Epithelial cell of prostate (primary cell): ENCODE measurements at places on chromosomes 2 and 18.

GRCh38 chr2:7020059-7020458, 102.8 kb downstream of the RNF144A start:
- DNase-seq = no peak

- DNase-seq = no peak
Observed at GRCh38 chr2:32264422-32265105, at the start of gene NLRC4. NLRC4 (minus strand) TSS chr2:32264886; CDS start chr2:32256775, 8,111 bp downstream.

DNA sequence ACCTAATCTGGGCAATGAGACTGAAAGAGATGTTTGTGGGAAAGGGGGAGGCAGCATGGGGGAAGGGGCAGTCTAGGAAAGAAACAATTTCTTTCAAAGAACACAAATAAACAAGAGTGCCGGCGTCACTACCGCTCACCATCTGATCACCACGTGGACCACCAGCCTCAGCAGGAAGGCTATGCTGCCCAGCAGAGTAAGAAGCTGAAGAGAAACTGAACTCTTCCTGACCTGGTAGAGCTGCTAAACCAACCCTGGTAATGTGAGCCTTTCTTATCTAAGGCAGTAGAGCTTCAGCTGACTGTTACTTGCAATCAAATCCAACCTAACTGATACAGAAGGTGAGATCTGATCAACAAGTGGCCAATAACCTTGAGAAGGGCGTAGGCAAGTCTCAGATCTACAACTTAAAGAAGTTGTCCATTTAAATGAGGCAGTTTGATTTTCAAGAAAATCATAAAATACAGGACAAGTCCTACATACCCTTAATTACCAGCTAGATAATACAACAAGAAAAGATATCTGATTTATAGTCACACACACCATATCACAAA, 44.2 kb upstream of the SPTBN1 start:
- DNase-seq = no peak

- no peak for DNase-seq
Observed at GRCh38 chr2:228541789-228542188, 360.3 kb upstream of the SPHKAP start.

DNA sequence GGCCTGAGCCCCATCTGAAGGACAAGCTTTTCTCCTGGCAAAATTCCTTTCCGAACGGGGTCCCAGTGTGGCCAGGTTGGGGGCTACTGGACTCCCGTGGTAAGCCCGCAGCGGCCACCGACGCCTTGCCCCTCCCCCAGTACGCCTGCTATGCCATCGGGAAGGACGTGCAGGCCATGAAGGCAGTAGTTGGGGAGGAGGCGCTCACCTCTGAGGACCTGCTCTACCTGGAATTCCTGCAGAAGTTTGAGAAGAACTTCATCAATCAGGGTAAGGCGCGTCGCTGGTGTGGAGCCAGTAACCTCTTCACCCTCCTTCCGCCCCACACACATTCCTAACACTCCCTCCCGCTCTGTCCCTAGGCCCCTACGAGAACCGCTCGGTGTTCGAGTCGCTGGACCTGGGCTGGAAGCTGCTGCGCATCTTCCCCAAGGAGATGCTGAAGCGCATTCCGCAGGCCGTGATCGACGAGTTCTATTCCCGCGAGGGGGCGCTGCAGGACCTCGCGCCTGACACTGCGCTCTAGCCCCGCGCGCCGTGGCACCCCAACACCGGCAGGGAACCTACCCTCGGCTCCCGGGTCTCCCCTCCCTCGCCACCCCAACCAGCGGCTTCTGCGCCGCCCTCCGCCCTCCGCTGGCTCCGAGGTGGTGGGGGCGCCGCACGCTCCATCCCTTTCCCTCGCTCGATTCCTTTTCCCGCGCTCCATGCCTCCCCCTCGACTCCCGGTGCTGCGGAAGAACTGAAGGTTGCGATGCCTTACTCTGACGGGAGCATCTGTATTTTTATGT, 13.6 kb upstream of the ANKRD53 start:
- no peak for DNase-seq

GRCh38 chr18:59143441-59143840, 3.8 kb downstream of the SEC11C start:
- no peak for DNase-seq

- no peak for DNase-seq
Observed at GRCh38 chr2:120476141-120476540, 130.2 kb downstream of the INHBB start.

DNA sequence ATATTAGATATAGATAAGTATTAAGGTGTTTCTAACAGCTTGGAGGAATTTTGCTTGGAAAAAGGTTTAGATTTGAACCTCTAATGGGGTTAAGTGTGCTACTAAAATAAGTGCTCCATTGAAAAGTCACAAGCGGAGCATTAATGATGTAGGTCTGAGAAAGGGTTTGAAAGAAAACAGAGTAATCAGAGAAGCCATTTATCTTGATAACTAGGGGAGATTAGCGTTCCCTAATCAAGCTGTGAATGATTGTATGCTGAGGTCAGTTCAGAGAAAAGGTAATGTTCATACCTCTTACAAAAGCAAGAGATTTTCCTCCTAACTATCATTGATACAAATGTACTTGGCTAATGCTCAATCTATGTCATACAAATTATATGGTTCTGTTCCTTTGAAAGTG, 1.5 kb downstream of the ARHGAP25 start:
- DNase-seq = no peak

DNA sequence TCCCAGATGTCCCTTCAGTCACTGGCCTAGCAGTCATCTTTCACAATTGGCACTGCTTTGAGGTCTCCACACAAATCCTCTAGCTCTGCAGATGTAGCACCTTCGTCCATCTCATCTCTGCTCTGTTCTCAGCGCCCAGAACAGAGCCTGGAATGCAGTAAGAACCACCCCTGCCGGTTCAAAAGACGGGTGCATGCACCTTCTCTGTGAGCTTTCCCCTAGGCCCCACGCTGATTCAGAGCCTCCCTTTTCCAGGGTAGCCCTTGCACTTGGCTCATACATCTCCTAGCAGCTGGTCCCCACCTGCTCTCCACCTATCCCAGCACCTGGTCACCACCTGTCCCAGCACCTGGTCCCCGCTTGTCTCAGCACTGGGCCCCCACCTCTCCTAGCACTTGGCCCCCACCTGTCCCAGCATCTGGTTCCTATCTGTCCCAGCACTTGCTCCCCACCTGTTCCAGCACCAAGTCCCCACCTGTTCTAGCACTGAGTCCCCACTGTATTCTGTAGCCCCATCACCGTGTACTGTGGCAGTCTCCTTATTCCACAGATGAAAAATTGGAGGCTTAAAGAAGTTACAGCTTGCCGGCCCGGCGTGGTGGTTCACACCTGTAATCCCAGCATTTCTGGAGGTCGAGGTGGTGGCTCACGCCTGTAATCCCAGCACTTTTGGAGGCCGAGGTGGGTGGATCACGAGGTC, 4.7 kb upstream of the KCNF1 start:
- no peak for DNase-seq

GRCh38 chr2:47568164-47568850, 165.4 kb downstream of the MSH2 start:
- no peak for DNase-seq

GRCh38 chr2:223601932-223602666, at the start of gene SCG2:
SCG2 (minus strand) TSS chr2:223602361; CDS start chr2:223599282, 3,079 bp downstream.
- peak; percentile 26 for DNase-seq

GRCh38 chr18:65227970-65228369, 522.8 kb upstream of the CDH7 start:
- DNase-seq = no peak

DNA sequence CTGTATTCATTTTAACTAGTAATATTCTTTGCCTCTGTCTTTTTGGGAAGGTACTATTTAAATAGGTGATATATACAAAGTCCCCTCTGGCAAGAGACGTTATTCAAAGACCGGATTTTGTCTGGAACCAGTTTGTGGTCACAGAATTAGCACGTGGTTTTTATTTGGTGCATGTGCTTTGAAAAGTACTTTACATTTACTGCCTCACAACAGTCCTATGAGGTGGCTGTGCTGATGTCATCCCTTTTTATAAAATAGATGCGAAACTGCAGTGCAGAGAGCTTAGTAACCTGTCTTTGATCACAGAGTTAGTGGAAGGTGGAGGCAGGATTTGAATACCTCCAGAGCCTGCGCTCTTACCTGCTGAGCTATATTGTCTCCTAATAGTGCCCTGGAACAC, 4.0 kb downstream of the LPIN1 start:
- no peak for DNase-seq

DNA sequence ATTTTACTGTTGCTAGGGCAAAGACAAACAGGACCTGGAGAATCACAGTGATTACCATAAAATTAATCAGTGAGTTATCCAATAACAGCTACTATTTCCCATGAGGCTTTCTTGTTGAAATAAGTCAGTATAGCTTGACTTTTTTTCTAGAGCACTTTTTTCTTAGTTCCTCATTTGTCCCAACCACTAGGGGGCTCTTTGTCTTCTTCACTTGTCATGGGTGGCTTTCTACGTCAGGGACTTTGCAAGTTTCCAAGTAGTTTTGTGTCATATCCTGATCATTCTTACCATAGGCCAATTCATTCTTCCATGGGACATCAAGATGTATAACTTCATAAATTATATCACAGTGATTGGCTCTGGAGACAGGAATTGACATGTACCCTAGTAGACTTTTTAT, 1019.6 kb upstream of the PIK3C3 start:
- no peak for DNase-seq

DNA sequence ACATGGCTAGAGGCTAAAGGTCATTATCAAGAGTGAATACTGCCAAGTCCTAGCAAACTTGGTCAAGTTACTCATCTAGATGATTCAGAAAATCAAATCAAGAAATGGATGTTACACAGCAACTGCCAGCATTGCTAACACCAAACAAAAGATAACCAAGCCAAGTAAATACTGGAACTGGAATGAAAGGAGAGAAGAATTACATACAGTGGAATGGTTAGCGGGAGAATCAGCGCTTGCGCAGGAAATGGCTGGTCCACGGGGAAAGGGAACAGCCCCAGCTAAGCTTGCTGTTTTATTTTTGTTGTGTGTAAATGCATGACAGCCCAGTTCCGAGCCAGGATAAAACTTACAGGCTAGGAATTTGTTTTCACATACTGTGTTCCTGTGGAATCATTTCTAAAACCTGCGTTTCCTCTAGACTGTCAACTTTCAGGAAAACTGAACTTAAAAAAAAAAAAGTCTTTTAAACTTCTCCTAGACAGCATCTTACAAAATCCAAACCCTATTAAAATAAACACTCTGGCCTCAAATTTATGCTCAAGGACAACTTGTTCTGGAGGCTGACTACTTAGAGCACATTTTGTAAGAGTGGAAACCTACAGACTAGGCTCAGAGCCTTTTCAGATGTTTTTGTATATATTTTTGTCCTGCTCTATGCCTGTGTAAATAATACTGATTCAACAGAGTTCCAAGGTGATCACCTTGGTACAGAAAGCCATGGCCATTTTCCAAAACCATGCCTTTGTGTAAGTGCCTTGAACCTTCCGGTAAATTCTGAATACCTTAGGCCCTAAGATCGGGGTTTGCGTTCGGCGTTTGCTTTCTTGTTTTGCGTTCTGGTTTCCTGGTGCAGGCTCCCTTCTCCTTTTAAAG, 30.7 kb upstream of the TXNDC2 start:
- no peak for DNase-seq

DNA sequence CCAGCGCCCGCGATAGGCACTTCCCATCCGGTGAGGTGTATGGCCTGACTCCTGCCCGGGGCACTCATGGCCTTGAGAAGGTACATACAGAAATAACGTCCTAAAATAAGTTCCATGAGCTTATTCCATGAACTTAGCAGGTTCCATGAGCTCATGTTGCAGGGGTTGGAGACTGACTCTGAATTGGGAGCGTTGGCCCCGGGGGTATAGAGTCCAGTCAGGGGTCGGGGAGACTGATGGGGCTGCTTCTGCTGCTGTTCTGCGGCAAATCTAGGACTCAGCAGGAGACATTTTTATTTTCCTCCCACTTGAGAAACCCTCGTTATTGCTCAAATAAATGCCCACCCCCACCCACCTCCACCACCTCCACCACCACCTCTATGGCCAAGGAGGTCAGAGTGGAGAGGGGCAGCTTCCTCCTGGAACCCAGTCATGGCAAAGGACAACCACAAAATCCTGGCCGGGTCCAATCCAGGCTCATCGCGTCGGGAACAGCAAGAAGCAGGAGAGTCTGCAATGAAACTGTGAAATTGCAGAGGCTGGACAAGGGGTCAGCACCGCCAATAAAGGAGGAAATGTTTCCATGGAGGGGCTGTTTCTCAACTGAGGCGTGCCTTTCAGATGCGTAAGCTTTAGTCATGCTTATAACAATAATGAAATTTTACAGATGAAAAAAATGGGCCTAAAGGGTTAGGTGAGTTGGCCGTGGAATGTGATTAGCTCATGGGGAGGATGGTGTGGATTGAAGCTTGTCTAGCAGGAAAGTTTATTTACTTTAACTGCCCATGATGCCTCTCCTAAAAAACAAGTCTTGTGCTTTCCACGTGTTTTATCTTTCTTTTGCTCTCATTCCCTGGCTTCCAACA, 136.6 kb upstream of the ALKAL2 start:
- peak; percentile 24 for DNase-seq

DNA sequence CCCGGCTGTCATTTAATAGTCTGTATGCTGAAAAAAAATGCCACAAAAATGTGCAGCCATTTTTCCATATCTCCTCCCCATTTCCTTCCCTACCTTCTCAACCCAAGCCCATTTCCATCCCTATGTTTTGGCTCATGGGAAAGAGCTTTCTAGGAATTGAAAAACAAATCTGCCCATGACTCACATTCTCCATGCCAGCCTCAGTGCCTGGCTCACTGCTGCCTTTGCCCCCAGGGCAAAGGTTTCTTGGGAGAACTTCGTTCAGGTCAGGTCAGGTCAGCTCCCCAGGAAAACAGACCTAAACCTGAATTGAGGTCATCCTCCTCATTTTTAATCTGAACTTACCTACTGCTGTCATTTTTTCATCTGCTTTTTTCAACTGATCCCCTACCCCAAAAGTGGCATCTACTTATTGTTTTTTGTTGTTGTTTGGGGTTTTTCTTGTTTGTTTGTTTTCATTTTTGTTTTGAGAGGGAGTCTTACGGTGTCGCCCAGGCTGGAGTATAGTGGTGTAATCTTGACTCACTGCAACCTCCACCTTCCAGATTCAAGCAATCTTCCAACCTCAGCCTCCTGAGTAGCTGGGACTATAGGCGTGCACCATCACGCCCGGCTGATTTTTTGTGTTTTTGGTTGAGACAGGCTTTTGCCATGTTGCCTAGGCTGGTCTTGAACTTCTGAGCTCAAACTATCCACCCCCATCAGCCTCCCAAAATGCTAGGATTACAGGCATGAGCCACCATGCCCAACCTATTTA, 66.7 kb downstream of the FECH start:
- no peak for DNase-seq

- no peak for DNase-seq
Observed at GRCh38 chr2:111017034-111017622, 103.6 kb upstream of the BCL2L11 start.

- no peak for DNase-seq
Observed at GRCh38 chr18:77141401-77142118, 9.0 kb upstream of the MBP start.
